ENCODE measurements at places on chromosomes 4 and X.

GRCh38 chrX:9626379-9626778, 139.3 kb downstream of the GPR143 start:
- no peak for DNase-seq

GRCh38 chrX:145673841-145674240, 143.8 kb upstream of the SLITRK2 start:
- DNase-seq = no peak

DNA sequence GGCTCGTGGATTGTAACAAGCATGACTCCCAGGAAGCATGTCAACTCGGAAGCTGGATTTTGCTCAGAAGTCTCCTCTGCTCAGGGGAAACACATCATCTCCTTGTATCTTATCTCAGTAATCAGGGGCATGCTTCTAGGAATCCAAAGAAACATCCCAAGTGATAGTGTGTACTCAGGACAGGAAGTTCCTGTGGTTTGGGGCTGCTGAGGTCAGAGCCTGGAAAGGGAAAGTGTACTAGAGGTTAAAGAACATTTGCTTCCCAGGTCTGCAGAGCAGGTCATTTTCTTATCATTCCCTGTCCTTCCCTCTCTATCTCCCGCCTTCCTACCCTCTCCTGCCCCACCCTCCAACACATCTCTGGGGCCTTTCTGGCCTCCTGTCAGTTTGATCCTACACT, 38.8 kb downstream of the SLC34A2 start:
- no peak for DNase-seq

GRCh38 chr4:22712529-22712928, 19.8 kb downstream of the GBA3 start:
- no peak for DNase-seq

GRCh38 chr4:186061921-186062320, 7.0 kb upstream of the TLR3 start:
- DNase-seq = no peak

DNA sequence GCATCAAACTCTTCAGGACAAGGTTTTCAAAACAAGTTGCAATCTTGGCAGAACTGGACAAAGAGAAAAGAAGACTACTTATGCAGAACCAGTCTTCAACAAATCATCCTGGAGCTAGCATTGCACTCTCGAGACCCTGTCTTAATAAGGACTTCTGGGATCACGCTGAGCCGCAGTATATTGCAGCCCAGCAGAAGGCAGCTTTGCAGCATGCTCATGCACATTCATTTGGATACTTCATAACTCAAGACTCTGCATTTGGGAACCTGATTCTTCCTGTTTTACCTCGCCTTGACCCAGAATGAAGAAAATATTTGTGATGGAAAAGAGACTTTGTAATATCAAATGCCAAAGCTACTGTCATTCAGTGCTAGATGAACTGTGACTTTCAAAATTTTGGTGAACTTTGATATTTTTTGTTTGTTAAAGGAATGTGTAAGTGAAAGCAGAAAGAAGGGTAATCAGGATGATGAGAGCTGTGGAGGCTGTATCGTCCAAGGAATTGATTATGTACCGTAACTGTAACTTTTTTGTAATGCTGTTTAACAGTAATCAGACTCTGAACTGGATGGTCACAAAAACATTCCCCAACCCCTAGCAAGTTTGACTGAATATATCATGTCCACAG, 27.2 kb downstream of the HSPA4L start:
- DNase-seq = no peak

DNA sequence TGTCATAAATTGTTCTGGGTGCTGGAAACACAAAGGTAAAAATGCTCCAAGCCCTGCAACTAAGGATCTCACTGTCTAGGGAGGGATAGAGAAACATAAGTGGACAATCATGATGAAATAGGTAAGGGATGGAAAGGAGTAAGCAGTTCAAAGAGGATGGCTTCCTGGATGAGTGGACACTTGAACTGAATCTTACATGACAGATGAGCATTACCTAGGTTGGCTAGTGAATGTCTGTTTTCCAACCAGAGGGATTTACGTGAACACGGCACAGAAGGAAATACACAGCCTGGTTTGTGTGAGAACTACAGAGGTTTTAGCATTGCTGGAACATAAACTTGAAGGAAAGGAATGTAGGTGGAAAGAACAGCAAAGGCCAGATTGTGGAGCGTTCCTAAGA, 150.2 kb upstream of the GALNT7 start:
- DNase-seq = no peak

DNA sequence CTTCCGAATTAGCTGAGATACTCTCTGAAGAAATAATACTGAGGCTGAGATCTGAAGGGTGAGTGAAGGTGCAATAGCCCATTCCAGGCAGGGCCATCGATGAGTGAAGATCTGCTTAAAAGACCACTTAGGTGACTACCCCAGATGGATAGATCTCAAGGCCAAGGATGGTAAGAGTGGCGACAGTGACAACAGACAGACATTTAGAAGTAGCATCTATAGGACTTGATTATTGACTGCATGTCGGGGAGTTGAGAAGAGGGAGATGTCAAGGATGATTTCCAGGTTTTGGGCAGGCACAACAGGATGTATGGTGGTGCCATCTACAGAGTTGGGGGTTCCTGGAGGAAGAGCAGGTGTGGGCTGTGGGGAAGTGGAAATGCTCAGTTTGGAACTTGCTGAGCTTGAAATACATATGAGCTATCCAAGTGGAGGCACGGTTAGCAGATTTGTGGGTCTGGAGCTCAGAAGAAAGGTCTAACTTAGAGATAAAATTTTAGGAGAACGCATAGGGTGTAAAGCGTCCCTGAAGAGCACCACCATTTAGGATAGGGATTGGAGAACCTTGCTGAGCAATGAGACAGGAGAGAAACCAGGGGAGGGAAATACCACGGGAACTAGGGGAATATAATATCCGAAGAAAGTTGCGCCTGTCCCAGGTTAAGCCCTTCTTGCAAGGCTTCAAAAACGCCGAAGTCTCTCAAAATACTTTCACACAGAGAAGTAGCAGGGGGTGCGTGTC, 688 bp downstream of the UFSP2 start:
- DNase-seq = no peak

DNA sequence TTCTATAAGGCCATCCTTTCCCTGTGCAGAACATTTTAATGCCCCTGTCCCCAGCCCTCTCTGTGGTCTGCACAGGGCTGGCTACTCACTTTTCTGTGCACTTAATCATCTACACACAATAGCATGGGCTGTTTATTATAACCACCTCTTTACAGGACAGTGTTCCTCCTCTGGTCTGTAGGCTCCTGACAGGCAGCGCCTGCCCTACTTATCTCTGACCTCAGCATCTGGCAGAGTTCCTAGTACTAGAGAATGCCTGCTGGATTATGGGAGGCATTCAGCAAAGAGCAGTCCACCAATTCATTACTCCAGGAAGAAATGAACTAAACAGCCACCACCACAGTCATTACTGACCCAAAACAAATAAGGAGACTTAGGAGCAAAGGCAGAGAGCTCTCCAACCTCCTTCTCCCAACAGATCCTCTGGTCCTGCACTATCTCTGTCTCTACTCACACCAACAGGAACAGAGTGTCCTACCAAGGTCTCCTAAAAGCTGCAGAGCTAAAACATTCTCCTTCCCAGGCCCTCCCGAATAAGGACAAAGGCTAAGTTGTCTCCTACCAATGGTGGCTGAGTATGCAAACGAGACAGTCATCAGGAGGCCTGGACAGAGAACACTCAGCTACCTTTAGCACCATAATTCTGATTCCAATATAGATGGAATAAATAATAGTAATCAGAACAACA, 279.2 kb downstream of the QDPR start:
- DNase-seq = no peak

DNA sequence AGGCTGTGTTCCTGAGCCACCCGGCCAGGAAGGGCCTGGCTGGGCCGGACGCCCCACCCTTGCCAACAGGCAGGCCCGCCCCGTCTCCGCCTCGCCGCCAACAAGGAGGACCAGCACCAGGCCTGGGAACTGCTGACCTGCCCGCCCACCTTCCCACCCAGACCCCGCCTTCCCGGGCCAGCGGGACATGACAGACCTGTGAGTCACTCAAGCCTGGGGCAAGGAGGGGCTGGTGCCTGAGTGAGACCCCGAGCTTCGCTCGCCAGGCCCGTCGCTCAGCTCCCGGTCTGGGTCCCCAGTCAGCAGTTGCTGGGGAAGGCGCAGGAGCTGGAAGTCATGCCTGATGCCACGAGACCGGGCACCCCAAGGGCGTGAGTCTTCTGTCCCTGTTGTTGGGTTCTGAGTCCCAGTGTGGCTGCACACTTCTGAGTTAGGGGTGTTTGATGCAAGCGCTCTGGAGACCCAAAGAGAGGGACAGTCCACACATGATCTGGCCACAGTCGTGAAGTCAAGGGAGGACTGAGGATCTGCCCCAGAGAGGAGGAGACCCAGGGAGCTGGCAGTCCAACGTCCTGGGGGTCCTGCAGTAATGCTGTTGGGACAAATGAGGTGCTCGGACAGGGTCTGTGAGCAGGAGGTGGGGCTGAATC, at the start of gene DNASE1L1:
Gene DNASE1L1 (minus strand): TSS at position 33 of the 650 bp plus-strand sequence. CDS start 3,686 bp downstream, outside the sequence.
- DNase-seq = no peak

DNA sequence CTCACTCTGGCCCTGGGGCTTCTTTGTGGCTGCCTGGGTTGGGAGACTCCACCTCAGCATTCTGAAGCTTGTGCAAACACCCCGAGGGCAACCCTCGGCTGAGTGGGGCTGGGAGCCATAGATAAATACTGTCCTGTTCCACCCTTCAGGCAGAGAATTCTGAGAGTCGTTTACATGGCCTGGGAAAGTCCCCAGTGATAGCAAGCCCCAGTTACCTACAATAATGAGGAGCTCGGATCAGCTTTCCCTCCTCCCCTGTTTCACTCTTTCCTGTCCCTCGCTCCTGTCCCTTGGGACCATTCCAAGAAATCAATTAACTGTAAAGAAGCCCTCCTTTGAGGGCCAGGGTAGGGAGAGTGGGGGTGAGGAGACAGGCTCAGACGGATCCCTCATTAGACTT, 31.6 kb upstream of the DDX3X start:
- no peak for DNase-seq

DNA sequence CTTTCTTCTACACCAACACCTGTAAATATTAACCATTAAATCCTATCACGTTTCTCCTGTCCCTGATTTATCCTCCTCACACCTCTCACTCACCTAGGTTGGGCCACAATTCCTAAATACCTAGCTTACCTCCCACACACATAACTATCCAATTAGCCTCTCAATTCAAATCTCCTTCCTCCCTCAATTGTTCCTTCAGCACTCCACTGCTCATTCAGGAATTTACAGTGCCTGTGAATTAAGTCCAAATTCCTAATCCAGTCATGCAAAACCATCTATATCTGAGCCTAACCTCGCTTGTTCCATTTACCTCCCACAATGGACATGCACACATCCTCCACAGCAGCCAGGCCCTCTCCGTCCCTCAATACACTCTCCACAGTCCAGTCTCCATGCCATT, 17.5 kb downstream of the ANXA5 start:
- DNase-seq = no peak

DNA sequence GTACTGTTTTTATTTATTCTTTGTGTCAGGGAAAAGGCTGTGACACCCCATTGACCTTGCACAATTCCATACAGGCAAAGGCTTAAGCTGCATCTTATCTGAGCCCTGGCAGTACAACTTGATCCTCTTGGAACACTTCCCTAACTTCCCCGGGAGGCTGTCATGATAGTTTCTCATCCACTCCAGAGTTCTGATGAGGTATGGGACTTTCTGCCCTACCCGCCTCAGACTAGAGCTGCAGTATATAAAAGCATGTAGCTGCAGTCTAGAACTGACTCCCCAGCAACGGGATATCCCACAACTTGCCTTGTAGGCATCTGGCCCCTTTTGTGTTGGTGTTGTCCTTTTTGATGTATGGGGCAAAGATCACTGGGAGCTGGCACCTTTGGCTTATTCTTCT, 72.7 kb downstream of the FNIP2 start:
- DNase-seq = no peak

- no peak for DNase-seq
These were observed 151.1 kb upstream of the TBC1D9 start for GRCh38 chr4:140906993-140907962.

DNA sequence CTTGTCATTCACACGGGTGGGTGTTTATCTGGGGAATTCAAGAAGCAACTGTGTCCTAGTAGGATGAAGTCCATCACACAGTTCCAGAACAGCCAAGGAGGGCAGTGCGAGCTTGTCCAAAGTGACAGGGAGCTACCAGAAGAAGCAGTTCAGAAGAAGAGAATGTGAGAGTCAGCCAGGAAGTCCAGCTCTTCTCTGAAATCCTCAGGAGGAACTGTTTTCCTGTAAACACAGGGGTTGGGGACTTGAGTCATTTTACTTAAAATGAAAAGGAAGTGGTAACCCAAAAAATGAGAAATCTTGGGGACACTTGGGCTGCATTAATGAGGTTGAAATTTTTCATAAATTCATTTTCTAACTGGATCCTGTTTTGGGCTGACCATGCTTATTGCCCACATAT, 8.2 kb upstream of the TLR10 start:
- DNase-seq = no peak

DNA sequence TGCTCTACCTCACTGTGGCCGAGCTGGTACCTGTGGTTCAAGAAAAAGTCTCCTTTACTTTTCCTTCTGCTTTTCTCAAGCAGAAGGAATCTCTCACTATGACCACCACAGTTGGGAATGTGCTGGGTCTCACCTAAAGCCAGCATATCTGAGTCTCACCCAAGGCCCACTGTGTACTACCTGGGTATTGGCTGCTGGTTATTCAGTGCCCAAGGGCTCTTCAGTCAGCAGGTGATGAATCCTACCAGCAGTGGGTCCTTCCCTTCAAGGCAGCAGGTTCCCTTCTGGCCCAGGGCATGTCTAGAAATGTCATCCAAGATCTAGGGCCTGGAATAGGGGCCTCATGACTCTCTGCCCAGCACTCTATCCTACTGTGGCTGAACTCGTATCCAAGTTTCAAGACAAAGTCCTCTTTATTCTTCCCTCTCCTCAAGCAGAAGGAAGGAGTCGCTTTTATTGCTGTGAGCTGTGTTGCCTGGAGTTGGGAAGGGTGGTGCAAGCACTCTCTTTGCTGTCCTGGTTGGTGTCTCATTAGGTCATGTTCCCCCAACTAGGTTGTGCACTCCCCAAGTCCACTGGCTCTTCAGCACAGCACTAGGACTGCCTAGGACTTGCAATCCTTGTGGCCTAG, 6.1 kb downstream of the CXCL10 start:
- no peak for DNase-seq

- no peak for DNase-seq
These were observed 16.4 kb upstream of the KLHL8 start for GRCh38 chr4:87236861-87237260.

GRCh38 chr4:40265910-40266274, 69.1 kb downstream of the RHOH start:
- no peak for DNase-seq
